Esophagus squamous epithelium (tissue), 5 donors: ENCODE measurements at places on chromosomes 7 and 10. TPM values are rescaled to one million over a fixed set of nuclear protein-coding genes. Genes with fewer than 3 reads are reported as not detected.

Gene DYNC1I1
- 2.5 TPM for total RNA-seq

DNA sequence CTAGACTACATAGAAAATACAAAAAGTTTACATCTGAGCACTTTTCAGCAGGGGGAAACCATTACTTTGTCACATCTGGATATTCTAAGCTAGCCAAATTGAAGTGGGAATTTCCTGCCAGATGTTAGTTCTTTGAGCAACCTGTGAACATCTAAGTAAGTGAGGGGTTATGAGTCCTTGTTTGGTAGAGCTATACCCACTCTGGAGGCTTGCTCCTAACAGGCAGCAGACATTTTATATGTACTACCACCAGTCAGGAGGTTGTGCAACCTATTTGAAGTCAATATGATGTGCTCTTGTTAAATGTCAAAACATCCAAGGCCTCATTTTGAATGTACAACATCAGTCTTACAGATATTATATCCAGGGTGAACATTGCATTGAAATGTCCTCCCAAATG, 143.3 kb upstream of the KAT6B start:
- no peak overlapping the region for H3K27ac ChIP-seq
- no peaks in the 10 kb centered on the region for H3K27me3 ChIP-seq
- DNase-seq = no peak
- H3K36me3 ChIP-seq = peaks cover 19% of the 10 kb centered on the region
- H3K4me3 ChIP-seq = no peak overlapping the region
- no peaks in the 10 kb centered on the region for H3K4me1 ChIP-seq

GRCh38 chr7:138483531-138483930, 23.5 kb downstream of the TRIM24 start:
- no peak overlapping the region for H3K4me3 ChIP-seq
- no peak overlapping the region for H3K27ac ChIP-seq
- H3K27me3 ChIP-seq = no peaks in the 10 kb centered on the region
- DNase-seq = no peak
- H3K4me1 ChIP-seq = no peaks in the 10 kb centered on the region

DNA sequence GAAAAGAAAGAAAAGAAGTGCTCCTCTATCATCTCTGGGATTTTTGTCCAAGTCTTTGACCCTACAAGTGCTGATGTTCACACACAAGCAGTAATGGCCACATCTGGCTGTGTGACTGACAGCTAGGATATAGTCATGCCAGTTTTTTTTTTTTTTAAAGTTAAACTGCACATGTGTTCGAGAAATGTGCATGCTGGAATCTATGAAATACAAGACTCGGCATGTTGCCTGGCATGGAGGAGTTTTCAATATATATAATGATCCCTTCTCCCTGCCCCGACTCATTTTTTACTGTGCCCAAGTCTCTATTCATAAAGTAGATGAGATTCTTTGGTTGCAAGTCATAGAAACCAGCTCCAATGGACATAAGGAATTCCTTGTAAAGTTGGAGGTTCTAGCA, 60.4 kb upstream of the FGFR2 start:
- no peak for DNase-seq
- H3K36me3 ChIP-seq = no peaks in the 10 kb centered on the region
- H3K4me3 ChIP-seq = no peak overlapping the region
- no peaks in the 10 kb centered on the region for H3K27me3 ChIP-seq
- peaks cover 21% of the 10 kb centered on the region for H3K4me1 ChIP-seq
- H3K27ac ChIP-seq = no peak overlapping the region

DNA sequence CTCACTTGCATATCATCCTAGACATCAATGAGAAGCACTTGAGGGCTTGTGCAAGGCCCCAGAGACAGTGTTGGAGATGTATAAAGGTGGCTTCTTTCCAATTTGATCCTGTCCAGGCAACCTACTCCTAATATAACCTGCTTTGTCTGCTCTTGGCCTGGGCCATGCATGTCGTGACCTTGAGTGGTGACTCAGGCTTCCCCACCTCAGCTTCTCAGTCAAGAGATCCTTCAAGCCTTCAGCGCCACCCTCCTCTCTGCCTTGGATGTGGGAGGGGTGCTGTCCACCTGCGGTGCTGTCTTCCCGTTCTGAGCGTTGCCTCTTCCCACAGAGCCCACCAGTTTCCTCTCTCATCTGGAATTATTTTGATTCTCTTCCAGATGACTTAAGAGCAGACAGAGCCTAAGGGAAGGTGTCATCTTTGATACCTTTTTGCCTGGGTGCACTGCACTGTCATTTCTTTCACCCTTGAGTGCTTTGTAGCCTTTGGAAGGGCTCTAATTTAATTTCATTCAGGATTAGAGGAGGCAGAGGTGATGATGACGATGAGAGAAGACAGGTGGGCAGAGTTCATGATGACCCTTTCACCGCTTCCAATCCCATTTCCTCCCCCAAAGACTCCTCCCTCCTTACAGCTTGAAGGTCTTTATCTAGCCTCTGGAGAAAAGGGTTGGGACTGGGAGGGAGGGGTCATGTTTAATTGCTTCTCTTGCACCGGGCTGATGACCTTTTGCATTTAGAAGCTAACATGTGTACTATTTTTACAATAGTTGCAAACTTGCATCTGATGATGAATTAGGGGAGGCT, 6.9 kb downstream of the LSMEM1 start:
- no peak overlapping the region for H3K27ac ChIP-seq
- H3K27me3 ChIP-seq = no peaks in the 10 kb centered on the region
- H3K4me1 ChIP-seq = peaks cover 11% of the 10 kb centered on the region
- no peak overlapping the region for H3K4me3 ChIP-seq

- H3K36me3 ChIP-seq = no peaks in the 10 kb centered on the region
- peaks cover 8% of the 10 kb centered on the region for H3K4me1 ChIP-seq
- H3K27me3 ChIP-seq = no peaks in the 10 kb centered on the region
- no peak overlapping the region for H3K4me3 ChIP-seq
These were observed 17.3 kb downstream of the ZNF775 start for GRCh38 chr7:150396426-150396825.

GRCh38 chr7:4725014-4725849, 43.1 kb downstream of the FOXK1 start:
- DNase-seq = no peak
- H3K4me1 ChIP-seq = peaks cover 8% of the 10 kb centered on the region
- peak overlapping the region; percentile 88 for H3K27ac ChIP-seq
- peak overlapping the region; percentile 72 for H3K4me3 ChIP-seq
- no peaks in the 10 kb centered on the region for H3K27me3 ChIP-seq
